ENCODE measurements at places on chromosomes 6 and 20.
A peak's percentile ranks its signal among the peaks of the same experiment; 100 is the strongest.

DNA sequence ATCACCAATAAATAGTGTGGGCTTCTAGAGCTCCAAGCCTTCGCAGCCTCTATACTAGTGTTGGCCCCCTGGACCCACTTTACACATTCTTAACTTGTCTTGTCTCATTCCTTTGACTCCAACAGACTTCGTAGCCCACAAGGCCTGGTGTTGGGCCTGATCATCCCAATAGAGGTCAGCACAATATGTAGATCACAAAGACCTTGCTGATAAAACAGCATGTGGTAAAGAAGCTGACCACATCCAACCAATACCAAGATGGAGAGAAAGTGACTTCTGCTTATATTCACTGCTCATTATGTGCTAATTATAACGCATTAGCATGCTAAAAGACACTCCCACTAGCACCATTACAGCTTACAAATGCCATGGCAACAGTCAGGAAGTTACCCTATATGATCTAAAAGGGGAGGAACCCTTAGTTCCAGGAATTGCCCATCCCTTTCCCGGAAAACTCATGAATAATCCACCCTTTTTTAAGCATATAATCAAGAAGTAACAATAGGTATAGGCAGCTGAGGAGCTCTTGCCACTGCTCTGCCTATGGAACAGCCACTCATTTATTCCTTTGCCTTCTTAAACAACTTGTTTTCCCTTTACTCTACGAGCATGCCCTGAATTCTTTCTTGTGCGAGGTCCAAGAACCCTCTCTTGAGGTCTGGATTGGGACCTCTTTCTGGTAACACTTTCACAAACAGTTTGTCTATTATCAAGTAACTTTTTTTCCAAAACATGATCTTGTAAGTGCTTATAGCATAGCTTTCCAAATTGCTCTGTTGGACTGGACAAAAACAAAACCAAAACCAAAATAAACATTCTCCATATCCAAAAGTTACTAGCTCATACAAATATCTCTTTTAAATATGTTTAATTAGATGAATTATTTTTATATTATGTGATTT lies 54.6 kb upstream of the ECHDC1 start:
- DNase-seq, result no peak

DNA sequence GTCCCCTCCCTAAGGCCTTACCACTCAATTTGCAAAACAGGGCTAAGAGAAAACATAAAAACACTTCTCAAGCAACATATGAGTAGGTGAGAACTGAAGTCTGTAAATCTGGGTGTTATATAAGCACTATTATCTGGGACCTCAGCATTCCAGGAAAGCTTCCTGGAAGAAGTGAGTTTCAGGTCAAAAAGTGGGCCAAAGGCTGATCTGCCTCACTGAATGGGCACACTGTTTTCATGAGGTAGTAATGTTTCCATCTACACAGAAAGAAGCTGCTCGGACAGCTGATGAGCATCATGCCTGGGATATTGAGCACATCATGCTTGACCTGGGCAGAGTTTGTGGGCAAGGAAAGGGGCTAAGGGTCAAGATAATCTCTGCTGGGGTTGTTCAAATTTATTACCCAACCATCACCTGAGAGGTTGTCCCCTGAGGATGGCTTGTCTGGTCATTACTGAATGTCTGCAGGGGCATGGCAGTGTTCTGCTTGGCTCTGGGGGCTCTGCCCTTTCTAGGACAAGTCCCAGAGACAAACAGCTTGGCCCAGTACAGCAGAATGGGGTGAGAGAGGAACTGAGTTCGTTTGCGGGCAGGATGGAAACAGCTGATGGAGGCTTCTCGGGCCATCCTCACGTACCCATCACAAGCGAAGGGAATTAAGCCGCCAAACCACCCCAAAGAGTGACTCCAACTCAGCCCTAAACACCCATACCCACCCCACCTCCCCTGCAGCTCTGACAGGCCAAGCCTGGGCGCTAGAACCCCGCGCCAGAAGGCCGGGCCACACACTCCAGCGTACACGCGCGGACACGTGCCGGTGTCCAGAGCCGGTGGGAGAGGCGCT lies 1.2 kb upstream of the SYNJ2 start:
- no peak for DNase-seq

DNA sequence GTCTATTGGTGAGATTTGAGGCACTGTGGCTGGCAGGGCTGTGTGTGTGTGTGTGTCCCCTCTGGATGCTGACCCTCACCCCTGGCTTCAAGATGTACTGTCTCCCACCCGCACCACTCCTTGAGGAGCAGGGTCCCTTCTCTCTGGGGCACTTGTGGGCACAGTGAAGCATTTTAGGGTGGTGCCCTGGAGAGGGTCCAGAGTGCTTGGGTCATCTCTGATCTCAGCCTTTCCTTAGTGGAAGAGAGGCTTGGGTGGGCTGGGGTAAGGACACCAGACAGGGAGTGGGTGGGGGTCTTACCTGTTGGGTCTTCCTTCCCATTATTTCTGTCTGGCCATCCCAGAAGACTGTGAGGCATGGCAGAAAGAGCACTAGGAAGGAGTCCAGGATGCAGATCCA lies 66.1 kb downstream of the EFCAB8 start:
- DNase-seq, result no peak

DNA sequence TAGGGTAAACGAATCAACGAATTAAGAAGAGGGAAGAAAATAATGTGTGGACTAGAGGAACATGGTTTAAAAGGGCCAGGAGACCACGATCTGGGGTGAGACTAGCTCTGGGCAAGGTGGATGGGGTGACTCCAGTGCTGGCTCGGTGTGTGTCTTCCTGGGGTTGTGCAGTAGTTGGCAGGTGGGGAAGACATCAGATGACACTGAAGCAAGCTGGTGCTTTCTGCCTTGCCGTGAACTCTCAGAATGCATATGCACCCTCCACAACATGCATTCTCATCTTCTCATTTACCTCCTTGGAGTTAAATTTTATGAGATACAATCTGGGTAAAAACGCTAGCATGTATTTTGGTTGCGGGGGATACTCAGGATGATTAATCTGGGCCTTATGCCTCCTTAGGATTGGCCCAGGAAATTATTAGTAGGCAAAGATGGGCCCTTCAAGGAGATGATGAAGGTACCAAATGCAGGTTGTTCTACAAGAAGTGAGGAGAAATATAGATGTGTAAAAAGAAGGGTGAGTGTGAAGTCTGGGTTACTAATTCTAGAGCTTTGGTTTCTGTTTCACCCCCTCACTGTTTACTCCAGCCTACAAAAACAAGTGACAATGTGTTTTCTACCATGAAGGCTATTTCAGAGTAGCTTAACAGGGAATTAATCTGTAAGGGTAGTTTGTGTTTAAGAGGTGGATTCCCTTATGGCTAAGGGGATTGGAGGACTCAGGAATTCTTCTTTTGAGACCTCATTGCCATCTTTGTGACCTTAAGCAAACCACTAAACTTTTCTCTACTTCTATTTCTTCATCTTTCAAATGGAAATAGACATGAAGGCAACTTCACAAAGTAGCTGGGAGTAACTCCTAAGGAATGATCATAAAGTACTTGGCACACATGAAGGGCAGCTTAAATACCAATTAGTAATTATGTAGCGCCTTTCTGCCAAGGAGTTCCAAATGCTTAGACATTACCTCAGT lies 71.0 kb upstream of the SUPT3H start:
- no peak for DNase-seq

- no peak for DNase-seq
Observed at GRCh38 chr6:113425977-113426660, 431.0 kb upstream of the MARCKS start.

DNA sequence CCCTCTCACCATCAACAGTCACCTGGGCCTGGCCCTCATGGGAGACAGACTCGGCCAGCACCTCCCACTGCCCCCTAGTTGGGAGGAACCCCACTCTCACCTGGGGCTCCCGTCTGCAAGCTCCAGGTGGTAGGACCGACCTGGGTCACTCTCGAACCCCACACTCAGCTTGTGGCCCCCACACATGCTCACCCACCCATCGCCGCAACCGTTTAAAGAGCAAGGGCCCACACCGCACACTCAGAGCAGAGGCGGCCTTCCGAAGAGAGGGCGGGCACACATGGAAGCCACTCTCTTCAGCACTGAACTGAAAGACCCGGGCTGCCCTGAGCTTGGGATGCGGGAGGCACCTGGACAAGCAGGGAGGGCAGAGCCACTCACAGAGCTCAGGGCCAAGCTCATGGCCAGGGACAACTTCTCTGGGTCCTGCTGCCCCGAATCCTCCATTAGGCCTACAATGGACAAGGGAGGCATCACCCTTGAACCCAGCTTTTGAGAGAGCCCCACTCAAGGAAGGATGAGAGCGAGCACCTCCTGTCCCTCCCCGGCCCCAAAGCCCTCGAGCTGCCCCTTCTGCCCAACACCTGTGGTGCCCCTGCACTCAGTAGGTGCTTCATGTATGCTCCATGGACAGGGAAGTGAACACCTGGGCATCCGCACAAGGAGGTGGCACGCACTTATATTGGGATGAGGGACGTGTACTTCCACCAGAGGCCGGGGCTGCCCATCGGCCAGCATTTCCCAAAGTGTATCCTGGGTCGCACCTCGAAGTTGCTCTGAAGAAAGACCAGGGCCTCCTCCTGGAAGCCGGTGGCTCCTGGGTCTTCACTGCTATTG lies 50.4 kb downstream of the YTHDF1 start:
- DNase-seq, result no peak

DNA sequence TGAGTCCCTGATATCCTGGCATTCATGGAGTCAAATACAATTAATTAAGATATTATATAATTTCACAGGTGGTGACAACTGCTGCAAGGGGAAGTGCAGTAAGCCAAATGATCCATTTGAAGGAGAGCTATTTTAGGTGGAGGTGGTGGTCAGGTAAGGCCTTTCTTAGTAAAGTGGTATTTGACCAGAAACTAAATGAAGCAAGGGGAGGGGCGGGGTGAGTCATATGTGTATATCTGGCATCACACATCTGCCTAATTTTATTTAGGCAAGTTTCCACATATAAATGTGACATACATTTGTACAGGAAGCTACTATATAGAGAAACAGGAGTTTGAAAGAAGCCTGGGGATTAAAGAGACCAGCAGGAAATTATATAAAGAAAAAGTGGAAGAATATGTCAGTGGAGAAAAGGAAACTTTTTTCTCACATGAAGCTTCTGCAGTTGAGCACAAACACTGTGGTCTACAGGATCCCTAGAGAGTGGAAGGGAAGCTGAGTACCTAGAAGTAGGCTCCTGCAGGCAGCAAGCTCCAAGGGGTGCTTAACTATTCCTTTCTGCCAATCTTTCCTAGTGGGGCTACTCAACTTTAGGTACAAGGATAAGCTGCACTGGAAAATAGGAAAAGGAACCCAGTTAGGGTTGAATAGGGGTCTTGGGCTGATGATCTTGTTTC lies 99.6 kb downstream of the OGFRL1 start:
- DNase-seq, result no peak

- DNase-seq, result no peak
Observed at GRCh38 chr6:75642311-75642710, 40.6 kb downstream of the SENP6 start.

GRCh38 chr6:111837641-111838500 lies 35.4 kb downstream of the FYN start:
- peak; percentile 53 for DNase-seq

DNA sequence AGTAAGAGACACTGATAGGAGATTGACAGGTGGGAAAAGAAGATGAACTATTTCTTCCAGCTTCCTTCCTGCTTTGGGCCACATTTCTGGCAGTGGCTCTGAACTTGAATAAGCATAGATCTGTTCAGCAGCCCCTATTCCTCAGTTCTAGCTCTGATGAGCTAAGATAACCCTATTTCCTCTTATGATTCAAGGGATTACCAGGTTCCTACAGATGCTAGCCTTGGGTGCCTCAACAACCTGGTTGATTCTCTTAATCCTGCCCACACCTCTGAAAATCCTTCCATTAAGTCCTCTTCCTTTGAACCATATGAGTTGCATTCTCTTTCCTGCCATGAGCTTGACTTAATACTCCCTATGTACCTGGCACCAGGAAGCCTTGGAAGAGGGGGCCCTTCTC lies 49.8 kb upstream of the MOCS1 start:
- DNase-seq, result no peak

DNA sequence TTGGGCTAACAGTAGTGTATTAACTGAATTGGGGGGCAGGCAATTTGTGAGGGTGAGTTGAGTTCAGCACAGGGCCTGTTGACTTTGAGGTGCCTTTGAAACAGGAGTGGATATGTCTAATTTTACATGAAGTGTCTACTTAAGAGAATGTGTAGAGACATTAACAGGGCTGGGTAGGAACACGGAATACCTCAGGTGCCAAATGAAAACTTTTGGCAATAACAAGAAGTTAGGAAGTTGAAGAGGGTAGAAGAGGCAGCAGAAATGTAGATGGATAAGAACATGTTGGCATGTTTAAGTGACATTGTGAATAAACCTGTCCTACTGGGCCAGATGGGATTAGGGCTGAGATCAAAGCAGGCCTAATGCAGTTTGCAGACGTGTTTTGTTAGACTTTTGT lies 117.0 kb downstream of the SLC16A10 start:
- no peak for DNase-seq

DNA sequence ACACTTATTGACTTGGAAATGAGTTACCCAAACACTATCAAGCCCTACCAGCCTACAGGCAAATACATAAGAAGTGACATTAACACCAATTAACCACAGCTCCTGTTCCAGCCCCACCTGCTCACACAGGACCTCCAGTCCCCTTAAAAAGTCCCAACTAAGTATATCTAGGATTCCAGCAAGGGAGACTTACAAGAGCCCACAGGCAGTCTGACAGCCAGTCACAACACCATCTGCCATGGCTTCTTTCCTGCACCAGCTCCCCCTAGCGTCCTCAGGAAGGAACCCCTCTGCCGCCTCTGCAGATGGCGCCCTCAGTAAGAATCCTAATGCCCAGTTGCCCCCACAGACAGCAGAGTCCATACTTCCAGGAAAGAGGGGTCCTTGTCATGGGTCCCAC lies 122.1 kb downstream of the HIVEP2 start:
- no peak for DNase-seq

DNA sequence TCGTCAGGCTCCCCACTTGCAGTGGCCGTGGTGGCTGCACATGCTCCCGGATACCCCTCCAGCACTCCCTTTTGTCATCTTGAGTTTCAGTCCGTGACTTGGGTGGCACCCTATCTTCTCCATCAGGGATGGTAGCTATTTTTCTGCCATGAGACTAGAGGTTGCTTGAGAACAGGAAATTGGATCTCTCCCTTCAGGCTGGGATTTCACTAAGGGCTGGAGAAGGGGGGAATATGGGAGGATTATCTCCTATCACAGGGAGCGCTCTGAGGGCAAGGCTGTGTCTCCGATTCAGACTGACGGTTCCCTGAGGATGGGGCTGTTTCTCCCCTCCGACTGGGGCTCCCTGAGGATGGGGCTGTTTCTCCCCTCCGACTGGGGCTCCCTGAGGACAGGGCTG lies 123.1 kb downstream of the MRPL14 start:
- no peak for DNase-seq

GRCh38 chr6:100342830-100343229 lies 121.9 kb downstream of the SIM1 start:
- no peak for DNase-seq

Measured in activated T-cell treated with anti-CD3 and anti-CD28 coated beads for 24 hours (primary cell).